NCI-H345 (cell line): ENCODE measurements at places on chromosomes 3 and 15.

- no peak for DNase-seq
Measured at GRCh38 chr15:63172851-63173451, 15.7 kb upstream of the RPS27L start.

DNA sequence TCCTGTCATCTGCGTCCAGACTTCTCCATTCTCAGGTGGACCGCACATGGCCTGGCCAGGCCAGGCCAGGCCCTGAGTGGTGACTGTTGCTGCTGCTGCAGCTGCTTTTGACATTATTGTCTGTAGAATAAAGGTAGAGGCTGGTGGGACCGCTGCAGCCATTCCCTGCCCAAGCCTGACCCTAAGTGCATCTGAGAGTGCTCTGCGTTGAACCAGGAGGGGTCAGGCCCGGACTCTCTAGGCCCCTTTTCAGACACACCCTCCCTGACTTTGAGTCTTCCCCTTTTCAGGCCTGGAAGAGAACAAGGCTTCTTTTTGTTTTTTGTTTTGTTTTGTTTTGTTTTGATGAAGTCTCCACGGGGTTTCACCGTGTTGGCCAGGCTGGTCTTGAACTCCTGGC lies 54.6 kb upstream of the FLNB start:
- DNase-seq: no peak

DNA sequence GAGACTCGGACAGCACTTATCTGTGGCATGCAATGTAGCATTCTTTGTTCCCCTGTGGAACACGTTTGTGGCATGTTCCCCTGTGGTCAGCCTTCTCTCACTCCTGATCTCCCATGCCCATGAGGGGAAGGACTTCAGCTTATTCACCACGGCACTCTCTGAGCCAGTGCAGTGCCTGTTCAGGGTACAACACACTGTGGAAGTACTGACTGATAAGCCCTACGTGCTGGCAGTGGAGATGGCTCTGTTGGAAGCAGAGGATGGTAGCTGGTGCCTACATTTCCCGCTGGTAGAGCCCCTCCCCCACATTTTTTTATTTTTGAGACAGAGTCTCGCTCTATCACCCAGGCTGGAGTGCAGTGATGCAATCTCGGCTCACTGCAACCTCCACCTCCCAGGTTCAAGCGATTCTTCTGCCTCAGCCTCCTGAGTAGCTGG lies 43.5 kb upstream of the ETV5 start:
- no peak for DNase-seq

- no peak for DNase-seq
Measured at GRCh38 chr3:23202203-23202920, 765 bp upstream of the UBE2E2 start.

DNA sequence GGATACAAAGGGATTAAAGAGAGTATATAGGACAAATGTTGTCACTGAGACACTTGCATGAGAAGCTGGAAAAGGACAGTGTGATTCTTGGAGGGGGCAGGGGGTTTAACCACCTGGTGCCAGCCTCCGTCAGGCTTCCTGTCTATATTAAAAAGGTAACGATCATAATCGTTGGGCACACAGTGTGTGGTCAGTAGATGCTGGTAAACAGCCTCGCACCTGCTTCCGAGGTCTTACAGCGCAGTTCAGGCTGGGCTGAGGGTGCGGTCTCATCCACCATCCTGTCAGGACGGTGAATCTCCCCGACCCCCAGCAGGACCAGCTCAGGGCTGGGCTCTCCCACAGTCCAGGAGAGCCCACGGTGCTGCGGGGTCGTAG lies 47.7 kb upstream of the SMAD6 start:
- DNase-seq: no peak

- no peak for DNase-seq
Measured at GRCh38 chr3:178671791-178672190, 135.6 kb downstream of the KCNMB2 start.

DNA sequence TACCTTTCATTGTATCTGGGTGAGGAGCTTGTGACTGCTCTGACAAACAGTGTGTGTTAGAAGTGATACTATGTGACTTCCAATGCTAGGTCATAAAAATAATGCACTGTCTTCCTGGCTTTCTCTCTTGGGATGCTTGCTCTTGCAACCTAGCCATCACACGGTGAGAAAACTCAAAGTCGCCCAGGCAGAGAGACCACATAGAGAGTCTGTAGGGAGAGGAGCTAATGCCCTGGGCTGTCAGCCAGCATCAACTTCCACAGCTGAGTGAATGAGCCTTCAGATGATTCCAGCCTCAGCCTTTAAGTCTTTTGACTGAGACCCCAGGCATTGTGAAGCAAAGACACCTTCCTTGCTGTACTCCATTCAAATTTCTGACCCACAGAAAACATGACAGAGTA lies 220.6 kb upstream of the SGO1 start:
- no peak for DNase-seq

DNA sequence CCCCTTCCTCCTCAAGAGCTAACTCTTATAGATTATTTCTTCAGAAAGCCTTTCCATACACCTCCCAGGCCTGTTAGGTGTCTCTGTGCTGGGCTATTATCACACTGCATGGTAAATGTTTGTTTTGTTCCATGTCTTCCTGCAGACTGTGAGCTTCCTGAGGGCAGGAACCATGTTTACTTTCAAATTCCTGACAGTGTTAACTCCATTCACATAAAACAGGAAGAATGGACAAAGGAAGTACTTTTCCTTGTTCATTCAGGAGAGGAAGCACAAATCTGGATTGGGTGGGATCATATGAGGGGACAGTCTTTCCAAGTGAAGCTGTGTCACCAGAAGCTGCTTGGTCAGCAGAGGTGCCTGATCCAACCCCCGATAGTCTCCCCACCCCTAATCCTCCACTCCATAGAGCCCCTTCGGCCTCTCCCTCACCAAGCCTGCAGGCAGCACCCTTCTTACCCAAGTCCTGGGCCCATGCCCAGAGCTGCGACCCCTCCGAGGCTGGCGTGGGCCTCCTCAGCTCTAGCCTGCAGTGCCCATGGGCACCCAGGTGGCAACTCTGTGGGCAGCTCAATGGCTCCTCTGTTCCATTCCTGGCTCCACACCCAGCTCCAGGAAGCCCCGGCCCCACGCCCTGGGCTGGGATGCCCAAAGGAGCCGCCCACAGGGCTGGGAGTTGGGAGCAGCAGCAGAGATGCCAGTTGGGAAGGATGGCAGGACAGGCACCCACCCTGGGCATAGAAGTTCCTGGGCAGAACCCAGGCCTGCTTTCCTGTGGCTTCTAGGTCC lies 6.9 kb downstream of the SHF start:
- DNase-seq: no peak

DNA sequence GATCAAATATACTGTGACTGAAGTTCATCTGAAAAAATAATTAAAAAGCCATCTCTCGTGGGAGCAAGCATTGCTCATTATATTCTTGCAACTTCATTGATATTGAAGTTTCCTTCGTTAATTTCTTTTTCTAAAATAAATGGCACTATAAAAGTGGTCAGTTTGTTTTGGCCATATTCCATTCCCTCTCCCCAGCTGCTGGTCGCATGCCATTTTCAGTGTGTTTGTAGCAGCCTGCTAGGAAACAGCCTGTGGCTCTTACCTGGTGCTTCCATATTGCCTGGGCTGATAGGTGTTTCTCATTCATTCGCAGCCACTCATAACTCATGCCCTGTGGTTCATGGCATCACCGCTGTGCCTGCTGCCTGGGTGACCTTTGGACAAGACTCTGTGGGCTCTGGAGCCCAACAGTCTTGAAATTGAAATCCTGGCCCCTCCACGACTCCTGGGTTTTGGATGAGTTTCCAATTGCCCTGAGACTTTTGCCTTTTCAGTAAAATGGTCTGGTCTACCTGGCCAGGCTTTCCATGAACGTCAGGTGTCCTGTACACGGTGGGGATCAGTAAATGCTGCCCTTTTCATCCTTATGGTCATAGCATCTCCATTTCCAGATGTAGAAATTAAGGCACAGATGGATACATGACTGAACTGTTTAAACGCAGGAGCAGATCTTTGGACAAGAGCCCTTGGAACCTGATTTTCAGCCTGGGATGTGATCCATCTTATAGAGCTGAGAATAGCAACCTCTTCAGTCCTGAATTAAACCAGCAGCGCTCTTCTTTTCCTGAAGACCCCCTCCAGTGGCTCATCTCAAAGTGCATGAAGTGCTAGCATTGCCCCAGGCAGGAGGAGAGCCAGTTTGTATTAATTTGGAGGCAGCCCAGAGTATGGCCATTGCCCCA lies 69.4 kb downstream of the SLCO3A1 start:
- DNase-seq: peak; percentile 63

DNA sequence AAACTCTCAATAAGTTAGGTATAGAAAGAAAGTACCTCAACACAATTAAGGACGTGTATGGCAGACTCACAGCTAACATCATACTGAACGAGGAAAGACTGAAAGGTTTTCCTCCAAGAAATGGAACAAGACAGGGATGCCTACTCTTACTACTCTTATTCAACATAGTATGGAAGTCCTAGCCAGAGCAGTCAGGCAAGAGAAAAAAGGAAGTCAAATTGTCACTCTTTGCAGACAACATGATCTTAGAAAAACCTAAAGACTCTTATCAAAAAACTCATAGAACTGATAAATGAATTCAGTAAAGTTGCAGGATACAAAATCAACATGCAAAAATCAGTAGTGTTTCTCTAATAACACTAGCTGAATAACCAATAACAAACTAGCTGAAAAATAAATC lies 96.0 kb downstream of the C3orf70 start:
- no peak for DNase-seq

GRCh38 chr15:43436395-43436794 lies 56.6 kb downstream of the TP53BP1 start:
- no peak for DNase-seq
